Activated naive CD8-positive, alpha-beta T cell treated with anti-CD3 and anti-CD28 coated beads for 36 hours (primary cell): ENCODE measurements at places on chromosomes 3 and 15.

DNA sequence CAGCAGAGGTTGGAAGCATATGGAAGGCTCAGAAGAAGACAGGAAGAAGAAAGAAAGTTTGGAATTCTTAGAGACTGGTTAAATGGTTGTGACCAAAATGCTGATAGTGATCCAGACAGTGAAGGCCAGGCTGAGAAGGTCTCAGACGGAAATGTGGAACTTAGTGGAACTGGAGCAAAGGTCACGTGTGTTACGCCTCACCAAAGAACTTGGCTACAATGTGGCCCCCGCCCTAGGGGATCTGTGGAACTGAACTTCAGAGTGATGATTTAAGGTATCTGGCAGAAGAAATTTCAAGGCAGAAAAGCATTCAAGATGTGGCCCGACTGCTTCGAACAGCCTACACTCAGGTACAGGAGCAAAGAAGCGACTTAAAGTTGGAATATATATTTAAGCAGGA lies 83.1 kb downstream of the MYO5A start:
- DNase-seq = no peak

DNA sequence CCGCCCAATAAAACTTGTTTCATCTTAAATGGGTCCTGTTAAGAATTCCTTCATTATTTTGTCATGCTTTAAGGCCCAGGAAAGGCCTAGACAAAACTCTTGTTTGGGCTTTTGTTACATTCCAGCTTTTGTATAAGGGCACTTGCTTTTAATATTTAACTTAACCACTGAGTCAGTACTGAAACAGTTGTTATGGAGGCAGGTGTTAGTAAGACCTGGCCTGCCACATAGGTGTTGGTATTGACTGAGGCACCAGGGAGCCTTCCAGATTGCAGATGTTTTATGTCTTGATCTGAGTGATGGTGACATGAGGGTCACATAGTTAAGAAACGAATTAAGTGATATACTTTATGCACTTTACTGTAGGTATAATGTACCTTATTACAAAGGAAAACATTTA lies 274.9 kb upstream of the TGFBR2 start:
- no peak for DNase-seq

DNA sequence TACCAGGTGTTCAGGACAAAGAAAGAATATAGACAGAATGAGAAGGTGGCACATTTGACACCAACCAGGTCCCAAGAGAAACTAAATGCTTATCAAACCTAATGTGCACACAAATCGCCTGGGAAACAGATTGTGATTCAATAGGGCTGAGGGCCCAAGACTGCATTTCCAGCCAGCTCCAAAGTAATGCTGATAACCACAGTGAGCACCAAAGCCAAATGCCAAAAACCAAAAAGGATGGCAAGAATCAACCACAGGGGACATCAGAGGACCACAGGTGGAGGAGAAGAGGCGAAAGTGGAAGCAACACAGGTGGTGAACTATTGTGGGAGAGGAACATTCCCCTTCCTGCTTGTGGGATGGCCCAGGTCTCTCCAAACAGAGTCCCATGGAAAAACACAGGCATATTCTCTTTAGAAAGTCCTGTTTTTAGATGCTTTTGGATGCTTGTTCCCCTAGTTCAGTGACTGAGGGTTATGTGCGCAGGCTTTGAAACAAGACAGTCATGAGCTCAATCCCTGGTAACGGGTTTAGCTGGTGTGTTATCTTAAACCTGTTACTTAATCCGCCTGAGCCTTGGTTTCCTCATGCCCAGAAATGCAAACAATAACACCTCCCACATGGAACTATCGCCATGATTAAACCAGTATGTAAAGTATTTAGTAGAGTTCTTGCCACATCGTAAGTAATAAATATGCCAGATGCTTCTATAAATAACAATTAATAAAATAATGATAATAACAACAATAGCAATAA lies 241.7 kb downstream of the ATP8B4 start:
- no peak for DNase-seq

DNA sequence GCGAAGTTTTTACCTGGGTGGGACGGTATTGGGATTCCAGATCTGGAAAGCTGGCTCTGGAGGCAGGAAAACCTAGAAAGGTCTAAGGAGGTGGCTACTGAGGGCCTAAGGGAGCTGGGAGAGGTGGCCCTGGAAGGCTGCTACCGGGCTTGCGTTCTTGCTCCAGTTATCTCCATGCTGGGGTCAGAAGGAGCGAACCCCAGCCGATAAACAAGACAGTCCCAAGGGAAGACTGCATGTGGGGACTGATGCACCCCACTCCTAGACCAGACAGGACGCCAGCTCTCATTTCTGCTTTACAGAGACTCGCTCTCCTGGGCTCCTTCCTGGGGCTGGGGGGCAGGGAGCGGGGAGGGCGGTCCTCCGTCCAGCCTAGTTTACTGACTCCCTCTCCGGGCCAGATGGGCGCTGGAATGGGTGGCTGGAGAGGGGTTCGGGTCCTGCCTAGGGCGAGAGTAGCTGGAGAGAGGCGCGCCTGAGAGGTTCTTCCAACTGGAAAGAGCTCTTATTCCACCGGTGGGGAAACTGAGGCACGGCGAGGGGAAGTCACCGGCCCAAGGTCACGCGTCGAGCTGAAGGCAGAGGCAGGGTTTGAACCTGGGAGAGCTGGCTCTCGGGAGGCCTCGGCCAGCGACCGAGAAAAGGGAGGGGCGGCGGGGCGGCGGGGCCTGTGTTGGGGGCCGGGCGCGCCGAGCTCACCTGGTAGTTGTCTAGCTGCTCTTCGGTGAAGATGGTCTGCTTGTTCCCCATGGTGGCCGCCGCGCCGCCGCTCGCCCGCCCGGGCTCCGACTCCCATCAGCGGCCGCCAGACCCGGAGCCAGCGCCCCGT lies 565 bp downstream of the CIB2 start:
- DNase-seq = no peak

DNA sequence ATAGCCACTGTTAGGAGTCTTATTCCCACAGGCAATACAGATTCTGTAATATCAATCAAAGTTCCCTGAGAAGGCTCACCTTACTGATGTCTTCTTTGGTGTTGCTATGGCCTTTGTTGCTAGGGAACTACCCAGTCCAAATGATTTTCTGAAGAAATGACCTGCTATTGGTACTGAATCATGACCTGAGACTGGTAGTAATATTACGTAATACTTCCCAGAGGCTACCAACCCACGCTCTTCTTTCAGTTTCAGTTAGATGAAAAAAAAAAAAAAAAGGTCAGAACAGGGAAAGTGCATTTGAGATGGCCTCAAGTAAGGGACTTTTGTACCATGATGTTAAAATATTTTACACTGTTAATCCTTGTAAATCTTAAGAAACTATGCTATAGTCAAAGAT lies 1092.5 kb upstream of the EPHA6 start:
- no peak for DNase-seq

- DNase-seq = no peak
Observed at GRCh38 chr3:17972959-17973906, 230.8 kb upstream of the TBC1D5 start.

DNA sequence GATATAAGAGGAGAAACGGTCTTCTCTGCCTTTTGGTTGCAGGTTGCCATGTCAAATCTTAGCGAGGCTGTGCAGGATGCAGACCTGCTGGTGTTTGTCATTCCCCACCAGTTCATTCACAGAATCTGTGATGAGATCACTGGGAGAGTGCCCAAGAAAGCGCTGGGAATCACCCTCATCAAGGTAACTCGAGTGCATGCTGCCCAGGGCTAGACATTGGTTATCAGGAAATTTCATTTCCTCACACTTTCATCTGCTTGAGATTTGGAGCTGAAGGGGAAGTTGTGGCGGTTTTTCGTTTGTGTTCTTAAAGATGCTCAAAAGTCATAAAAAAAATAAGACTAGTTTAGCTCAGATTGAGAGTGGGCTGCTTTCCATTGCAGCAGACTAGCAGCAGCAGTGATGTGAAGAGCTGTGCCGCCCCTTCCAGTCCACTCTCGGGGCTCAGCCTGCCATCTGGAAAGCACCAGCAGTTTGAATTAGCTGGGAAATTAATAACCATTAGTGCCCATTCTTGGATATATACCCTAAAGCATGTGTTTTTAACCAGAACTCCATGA lies 32.2 kb downstream of the GPD1L start:
- DNase-seq = no peak

- DNase-seq = no peak
Observed at GRCh38 chr3:170493712-170494182, 75.1 kb downstream of the CLDN11 start.

- DNase-seq = no peak
Observed at GRCh38 chr3:126607214-126607908, 47.6 kb downstream of the TXNRD3 start.

DNA sequence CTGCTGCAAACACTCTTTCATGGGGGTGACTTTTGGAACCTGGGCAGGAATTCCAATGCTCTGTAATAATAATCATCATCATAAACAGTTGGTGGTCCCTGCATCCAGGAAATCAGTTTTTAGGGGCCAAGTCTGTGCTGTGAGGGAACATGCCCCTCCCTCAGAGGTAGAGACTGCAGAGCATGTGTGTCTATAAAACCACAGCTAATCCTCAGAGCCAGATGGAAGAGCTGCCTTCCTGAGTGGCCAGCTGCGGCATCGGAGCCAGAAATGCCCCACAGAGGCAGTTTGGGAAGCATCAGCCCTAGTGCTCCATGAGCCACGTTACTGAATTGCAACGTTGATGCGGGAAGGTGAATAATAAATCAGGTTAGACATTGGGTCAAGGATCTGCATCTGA lies 12.9 kb upstream of the TPM1 start:
- no peak for DNase-seq

GRCh38 chr15:92780843-92781242 lies 119.3 kb upstream of the CHD2 start:
- no peak for DNase-seq

GRCh38 chr3:23808525-23808924 lies 2.8 kb downstream of the UBE2E1 start:
- no peak for DNase-seq

GRCh38 chr3:16290007-16290826 lies 25.2 kb downstream of the OXNAD1 start:
- peak; percentile 36 for DNase-seq

GRCh38 chr3:151538456-151539393 lies 77.9 kb upstream of the IGSF10 start:
- DNase-seq = no peak

DNA sequence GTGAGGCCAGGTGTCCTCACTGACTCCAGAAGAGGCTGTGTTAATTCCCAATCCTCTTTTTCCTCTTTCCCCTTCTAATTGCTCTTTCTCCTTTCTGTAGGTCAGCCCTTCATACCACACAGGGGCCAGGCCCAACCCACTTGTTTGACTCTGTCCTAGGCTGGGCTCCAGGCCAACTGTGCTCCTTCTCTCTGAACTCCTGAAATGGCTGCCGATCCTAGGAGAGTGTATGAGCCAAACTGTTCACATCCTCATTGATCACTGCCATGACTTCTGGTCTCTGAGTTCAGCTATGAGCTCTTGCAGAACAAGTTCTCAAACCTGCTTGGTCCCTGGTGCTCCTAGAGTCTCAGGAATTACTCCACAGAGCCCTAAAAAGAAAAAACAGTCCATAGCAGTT lies 145.1 kb downstream of the VGLL4 start:
- no peak for DNase-seq

- peak; percentile 79 for DNase-seq
Observed at GRCh38 chr3:122794779-122795673, at the start of gene SLC49A4. Gene SLC49A4 (plus strand): TSS chr3:122795069. CDS start chr3:122795193, 124 bp downstream.

DNA sequence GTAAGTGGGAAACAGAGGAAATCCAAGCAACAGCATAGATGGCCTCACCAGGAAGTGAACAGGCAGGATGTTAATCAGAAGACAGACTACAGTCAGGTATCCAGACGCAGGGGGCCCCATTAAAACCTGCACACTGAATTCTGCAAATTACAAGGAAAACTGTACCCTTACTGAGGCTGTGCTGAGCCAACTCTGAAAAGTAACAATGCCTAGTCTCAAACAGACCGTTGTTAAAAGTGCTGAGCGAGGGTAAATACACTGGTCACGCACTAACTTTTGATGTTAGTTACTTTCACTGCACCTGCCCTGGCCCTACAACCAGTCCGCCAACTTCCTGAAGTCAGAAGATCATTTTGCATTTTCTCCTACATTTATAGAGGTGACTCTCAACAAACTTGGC lies 1.0 kb downstream of the TAMM41 start:
- no peak for DNase-seq

GRCh38 chr3:141178551-141178950 lies 53.1 kb upstream of the PXYLP1 start:
- no peak for DNase-seq

- no peak for DNase-seq
Observed at GRCh38 chr3:194231929-194232832, 96.2 kb downstream of the HES1 start.

DNA sequence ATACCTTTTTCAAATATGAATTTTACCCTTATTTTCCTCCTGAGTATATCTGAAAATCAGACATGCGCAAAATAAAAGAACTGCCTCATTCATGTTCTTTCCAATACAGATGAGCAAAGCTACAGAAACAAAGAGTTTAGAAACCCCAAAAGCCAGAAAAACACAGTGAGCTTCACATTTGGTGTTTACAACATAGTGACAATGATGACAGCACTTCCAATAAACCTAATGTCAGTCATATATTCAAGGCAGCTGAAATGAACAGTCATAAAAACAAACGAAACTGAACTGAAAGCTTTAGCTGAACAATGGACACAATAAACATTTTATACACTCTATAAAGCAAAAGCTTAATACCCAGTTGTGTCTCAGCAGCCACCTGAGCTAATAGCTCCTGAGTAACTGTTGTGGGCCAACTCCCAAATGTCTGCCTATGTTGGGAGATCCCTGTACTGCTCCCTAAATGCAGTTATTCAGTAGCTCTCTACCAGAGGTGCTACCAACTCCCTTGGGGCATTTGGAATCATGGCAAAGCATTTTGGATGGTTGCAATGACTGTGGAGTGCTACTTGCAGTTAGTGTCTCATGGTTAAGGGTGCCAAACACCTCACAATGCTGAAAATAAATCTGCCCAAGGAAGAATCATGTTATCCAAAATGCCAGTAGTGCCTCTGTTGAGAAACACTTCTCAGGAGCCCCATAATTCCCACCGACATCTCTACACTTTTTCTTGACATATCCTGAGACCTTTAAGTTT lies 131.5 kb downstream of the TGFBR2 start:
- DNase-seq = no peak

GRCh38 chr3:124597273-124597672 lies 133.0 kb upstream of the UMPS start:
- DNase-seq = no peak

GRCh38 chr15:68310178-68310803 lies 32.7 kb downstream of the FEM1B start:
- DNase-seq = no peak

DNA sequence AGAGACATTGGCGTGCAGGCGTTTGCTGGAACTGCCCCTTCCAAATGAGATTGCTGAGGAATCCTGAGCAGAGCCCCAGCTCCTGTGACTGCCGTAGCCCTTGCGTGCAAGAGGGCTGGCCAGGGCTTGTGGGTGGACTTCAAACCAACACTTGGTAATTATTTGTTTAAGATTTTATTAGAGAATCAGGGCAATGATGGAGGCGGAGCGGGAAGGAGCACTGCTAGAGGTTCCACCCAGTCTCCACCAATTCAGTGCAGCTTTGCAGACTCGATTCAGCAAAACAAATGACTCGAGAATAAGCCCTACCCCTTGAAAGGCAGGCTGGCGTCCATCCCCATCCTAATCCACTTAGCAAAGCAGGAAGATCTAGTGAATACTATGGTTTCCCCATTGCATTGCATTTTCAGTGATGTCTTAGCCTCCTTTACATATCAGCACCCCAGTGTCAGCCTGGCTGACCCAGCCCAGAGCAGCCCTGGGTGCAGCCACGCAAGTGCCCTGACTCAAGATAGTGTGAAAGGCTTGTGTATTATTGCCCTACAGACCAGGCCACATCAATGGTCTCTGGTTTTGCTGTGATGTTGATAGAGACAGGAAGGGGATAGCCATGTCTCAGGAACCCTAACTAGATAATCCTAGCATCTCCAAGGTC lies 26.0 kb downstream of the GLDN start:
- DNase-seq = no peak
